Stimulated activated CD4-positive, alpha-beta T cell treated with anti-CD3 and anti-CD28 coated beads, Interleukin-2, amount 100 ng/mL, for 48 hours (primary cell): ENCODE measurements at places on chromosomes 2 and 18.

GRCh38 chr2:205925373-205926337 lies 160.3 kb downstream of the INO80D start:
- DNase-seq: peak; percentile 82

DNA sequence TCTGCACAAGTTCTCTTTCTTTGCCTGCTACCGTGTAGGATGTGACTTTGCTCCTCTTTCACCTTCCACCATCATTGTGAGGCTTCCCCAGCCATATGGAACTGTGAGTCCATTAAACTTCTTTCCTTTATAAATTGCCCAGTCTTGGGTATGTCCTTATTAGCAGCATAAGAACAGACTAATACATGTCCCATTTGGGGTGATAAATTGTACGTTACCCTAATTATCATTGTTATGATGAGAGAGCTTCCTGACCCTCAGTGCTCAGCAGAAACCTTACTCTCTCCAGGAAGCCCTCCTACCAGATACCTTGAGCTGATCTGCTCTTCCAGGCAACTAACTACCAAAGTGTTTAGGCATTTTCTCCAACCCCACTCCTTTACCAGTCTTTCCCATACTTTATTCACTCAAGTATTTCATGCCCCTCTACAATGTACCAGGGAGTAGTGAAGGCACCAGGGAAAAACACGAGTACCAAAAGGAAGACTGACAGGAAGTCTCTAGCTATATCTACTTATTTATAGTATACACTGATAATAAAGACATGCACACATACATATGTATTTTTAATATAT lies 196.2 kb downstream of the MYCN start:
- no peak for DNase-seq

GRCh38 chr2:29202819-29203495 lies 87.7 kb downstream of the CLIP4 start:
- DNase-seq: no peak

DNA sequence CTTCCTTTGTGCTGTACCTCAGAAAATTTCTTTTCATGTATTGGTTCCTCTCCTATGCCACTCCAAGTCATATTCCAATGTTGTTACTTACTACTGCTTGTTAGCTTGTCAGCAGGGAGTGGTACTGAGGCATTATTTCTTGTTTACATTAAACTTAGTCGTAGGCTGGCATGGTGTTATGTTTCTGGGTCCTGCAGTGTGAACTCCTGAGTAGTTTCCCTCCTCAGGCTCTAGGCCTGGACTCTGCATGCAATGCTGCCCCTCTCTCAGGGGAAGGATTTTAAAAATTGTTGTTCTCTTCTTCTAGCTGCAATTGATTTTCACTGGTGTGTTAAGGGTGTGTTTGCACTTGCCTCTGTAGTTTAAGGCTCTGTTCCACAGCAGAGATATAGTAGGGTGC lies 671.6 kb downstream of the PLCL1 start:
- DNase-seq: no peak

- no peak for DNase-seq
These were observed 375.3 kb downstream of the SLC4A3 start for GRCh38 chr2:220002699-220003098.

DNA sequence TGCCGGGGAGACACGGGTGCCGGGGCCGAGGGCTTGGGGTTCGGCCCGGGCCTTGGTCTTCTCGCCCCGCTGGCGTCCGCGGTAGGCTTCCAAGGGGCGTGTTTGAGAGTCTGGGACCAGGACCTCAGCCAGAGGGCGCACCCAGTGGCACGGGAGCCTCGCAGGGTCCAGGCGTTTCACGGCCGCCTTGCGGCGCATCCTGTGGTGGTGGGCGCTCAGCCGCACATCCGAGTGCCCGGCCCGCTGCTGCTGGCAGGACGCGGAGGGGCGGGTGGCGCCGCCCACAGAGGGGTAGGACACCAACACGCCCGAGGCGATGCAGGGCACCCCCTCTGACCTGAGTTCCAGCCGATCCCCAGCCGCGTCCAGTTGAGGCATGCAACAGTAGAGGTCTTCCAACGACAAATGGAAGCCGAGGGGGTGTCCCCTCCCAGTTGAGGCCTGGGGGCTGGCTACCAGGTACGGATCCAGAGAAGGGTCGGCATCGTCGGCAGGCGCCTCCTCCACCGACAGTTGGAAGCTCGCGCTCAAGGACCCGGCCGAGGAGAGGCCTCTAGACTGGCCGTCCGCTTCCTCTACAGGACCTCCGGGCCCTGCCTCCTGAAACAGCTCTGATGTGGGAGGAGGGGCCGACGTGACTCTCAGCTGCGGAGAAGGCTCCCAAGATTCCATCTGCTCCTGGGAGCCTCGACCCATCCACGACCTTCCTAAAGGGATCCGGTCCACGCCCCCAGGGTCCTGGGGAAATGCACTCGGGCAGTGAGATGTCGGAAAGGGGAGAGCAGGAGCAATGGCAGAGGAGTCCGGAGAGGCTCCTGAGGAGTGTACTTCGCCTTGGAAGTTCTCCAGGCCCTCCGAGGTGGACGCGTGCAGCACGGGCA lies 6.3 kb downstream of the C2orf81 start:
- no peak for DNase-seq

DNA sequence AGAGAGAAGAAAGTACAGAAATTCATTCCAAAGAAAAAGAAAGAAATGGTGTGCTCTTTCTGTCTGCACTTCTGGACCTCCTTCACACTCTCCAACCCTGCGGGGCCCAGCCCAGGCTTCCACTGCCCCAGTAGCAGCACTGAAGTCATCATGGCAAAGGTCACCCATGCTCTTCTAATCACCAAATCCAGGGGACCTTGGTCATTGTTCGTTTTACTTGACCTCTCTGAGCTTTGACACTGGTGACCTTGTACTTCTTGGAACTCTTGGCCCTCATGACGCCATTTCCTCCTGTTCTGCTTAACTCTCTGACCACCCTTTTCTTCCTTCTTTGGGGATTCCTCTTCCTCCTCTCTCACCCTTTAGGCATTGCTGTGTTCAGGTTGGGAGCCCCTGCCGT lies 105.6 kb downstream of the SMAD7 start:
- DNase-seq: no peak

- DNase-seq: no peak
These were observed 46.7 kb upstream of the CDKL4 start for GRCh38 chr2:39290433-39290832.

DNA sequence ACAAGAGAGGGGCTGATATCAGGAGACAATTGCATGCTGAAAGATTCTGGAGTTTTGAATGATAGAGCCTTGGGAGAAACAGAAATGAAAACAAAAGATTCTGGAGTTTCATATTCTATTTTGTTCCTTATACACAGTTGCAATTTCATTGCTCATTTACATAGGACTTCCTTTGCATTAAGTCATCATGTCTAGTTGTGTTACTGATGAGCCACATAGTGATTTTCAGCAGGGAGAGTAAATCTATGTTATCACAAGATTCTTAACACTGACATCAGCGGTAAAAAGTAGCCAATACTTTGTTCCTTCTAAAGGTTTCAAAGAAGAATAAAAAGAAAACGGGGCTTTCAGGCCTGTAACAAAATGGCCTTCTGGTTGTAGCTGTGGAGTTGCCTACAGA lies 7.1 kb downstream of the ADAM17 start:
- no peak for DNase-seq

DNA sequence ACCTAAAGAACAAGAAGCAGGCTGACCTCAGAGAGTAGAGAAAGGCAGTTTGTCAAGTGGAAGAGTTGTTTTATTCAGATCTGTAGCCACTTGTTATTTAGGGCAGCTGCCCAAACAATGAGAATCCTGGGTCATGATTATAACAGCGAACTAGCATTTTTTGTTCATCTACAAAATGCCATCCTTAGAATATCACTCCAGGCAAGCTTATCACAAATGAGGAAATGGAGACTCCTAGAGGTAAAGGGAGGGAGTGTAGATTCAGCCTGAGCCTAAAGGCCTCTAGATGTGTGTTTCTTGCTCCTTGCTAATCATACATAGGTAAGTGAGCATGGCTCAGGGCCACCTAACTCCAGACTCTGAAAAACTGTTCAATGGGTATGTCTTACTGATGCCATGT lies 126.1 kb downstream of the HNMT start:
- DNase-seq: no peak

DNA sequence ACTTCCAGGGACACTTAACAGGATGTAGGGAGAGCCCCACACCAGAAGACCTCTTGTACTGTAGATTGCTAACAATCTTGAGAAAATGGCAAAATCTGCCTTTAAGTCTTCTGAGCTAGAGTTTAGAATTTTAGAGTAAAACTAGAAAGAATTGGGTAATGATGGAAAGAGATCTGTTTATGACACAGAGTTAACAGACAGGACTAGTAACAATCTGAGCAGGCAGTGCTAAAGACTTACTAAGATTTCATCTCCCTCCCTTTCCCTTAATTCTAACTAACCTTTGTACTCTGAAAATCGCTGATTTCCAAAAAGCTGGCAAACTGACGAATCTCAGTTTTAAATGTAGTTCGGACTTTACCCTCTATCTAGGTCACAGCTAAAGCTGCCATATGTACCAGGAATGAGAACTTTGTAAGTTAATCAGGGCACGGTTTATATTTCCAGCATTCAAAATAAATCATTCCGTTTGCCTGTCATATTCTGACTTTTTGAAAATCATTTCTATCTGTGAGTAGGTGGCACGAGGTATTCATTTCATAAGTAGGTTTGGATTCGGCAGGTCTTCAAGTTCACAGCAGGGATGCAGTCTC lies 256.5 kb upstream of the EPAS1 start:
- no peak for DNase-seq

DNA sequence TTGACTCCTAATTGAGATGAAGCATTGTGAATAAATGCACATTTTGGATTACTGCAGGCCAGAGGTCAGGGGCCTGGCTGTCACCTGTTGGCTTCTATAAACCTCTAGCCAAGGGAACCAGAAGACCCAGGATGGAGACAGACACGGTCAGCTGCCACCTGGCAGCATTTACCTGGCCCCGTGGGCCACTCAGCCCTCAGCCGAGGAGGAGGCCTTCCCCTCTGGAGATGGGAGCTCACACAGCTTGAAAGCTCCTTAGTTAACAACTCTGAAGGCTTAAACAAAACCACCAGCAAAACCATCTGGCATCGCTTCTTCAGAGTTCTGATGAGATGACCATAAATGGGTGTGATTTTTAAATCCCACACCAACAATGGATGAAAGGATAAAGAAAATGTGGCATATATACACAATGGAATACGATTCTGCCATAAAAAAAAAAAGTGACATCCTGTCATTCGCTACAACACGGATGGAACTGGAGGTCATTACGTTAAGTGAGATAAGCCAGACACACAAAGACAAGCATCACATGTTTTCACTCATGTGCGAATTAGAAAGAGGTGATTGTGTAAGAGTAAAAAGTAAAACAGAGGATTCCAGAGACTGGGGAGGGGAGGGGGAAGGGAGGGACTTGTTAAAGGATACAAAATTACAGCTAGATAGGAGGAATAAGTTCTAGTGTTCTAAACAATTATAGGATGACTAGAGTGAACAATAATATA lies 218.4 kb downstream of the TMEM163 start:
- no peak for DNase-seq

- no peak for DNase-seq
These were observed 167.4 kb upstream of the STON1 start for GRCh38 chr2:48362515-48362914.

GRCh38 chr2:199962203-199962602 lies 6.8 kb downstream of the MAIP1 start:
- DNase-seq: no peak

DNA sequence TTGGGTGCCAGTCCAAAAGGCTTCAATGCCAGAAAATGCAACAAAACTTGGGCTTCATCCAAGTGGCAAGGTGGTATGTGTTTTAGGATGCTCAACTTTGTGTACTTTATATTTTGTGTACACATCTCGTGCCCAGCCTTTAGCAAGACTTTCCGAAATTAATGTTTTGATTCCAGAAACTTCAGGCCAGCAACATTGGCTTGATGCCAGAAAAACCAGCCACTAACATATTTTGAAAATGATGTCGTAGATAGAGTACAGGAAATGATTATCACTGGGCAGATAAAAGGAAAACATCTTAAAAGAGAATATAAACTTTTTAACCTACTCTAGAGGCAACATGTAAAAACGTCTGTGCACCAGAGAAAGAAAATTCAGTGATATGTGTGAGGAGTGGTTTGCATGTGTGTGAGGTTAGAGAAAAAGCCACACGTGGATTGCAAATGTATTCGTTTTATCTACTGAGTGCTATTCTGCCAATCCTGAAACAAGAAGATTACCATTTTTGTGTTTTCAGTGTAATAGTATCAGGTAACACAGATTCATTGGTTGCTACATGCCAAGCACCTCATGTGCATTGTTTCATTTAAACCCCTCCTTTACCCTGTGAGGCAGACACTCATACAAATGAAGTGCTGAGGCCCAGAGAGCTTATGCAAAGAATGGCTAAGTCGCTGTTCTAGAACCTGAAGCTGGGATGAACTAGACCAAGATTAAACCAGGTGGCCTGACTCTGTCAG lies 264.8 kb downstream of the C1D start:
- no peak for DNase-seq

DNA sequence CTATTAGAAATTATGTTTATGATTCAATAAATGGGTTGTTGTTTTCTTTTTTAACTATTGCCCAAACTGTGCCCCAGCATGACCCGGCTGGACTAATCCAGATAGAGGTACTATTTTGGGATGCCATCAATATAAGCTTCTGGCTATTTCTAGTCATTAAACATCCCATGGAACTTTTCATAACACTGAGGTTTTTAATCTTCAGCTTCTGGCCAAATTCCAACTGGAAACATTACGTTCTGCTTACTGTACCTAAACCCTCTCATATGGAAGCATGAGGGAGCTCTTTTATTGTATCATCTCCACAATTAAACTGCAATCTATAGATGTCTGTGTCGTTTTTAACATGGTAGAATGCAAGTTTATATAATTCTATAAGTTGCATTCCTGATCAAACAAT lies 674.7 kb downstream of the ARHGAP15 start:
- DNase-seq: no peak

DNA sequence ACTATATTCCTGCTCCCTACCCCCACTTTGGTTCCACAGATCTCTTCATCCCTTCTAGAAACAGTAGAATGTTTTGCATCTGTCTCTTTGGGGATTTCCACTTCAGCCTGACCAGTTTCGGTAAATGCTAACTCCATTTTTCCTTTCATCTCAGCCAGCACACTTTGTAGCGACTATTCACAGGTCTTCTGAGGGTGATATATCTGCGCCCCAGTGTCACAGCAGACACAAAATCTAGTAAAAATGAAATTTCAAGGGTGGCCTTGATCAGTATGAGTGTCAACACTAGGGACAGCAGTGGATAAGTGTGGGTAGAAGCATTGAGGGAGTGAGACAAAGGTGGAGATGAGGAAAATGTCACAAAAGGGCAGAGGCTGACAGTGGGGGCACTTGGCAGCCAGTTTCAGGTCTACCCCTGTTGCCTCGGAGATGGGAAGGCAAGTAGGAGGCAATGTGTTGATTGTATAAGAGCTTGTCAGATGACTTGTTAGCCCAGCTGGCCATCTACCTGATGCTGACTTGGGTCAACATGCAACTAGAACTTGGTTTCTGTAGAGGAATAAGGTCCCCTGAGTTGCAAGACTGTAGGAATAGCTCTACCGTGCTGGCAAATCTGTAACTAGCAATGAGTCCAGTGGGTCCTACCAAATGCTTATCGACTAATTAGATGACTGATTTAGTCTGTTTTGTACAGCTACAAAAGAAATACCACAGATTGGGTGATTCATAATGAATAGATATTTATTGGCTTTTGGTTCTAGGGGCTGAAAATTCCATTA lies 60.7 kb downstream of the CXCR4 start:
- peak; percentile 32 for DNase-seq
